ENCODE measurements at places on chromosomes 5 and 9. TPM values are rescaled to one million over a fixed set of nuclear protein-coding genes. Genes with fewer than 3 reads are reported as not detected.

The PDLIM4 gene
- total RNA-seq = 45.4 TPM

DNA sequence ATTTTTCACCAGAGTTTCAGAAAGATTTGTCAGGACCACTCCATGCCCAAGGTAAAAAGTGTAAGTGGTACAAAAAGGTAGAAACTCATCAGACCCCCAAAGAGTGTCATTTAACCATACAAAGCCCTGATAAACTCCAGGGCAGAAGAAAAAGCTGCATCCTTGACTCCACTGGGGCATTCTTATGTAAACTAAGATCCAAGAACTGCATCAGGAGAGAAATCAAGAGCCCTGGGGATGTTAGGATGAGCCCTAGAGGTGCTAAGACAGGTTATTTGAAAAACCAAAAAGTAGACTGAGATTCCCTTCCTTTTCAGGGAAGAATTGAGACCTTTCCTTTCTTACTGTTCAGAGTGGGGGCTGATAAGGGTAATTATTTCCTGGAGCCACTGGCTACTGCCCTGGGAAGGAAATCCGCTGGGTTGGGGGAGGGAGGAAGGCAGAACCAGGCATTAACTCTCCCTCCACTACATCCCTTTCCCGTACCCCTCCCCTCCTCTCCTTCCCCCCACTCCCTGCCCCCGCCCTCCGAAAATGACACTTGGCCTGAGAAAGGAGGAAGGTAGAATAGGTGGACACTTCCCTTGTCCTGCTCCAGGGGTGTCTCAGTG, 54.7 kb downstream of the FXN start:
- DNase-seq = no peak

DNA sequence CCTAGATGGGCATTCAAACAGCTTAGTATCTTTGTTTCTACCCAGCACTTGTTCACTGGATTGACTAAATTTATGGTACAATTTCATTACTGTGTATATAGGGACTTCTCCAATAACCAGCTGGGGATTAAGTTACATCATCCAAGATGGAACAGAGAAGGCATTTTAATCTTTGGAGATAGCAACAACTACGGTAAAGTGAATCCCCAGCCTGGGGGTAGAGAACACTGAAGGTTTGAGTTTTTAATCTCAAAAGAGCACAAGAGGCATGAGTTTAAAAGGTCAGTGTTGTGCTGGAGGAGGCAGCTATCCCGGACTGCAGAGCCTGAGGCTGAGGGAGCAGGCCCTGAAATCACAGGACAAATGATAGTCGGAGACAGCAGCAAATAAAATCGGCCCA, 28.6 kb downstream of the DDX31 start:
- no peak for DNase-seq

DNA sequence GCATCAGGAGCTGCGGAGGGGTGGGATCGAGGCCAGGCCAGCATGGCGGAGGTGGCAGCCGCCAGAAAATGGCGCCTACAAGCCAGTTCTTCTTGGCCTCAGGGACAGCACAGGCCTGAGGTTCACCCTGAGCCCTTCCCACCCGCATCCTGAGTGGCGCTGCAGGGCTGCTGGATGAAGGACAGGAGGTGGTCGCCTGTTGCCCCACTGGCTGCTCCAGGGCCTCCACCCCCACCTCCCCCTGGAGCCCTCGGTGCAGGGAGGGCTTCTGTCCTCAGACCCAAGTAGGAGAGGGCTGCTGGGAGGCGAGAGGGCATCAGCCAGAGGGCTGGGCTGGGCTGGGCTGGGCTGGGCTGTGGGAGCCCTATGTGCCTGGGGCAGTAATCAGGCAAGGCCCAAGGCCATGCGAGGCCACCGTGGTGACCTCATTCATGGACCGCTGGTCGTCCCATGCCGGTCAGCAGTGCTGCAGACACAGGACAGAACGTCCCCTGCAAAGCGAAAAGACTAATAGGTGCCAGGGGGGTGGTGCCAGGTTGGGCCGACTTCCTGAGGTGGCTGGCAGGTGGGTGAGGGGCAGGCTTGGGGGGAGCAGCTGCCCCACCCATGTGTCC, 13.8 kb downstream of the GPSM1 start:
- DNase-seq = no peak

The SPAG8 gene
- 5.1 TPM for total RNA-seq

GRCh38 chr5:106163233-106163632, 1507.5 kb downstream of the EFNA5 start:
- DNase-seq = no peak

The BARX1 gene
- total RNA-seq = not detected

GRCh38 chr5:154112255-154112654, 73.5 kb downstream of the MFAP3 start:
- no peak for DNase-seq

The IFNA21 gene
- not detected for total RNA-seq

DNA sequence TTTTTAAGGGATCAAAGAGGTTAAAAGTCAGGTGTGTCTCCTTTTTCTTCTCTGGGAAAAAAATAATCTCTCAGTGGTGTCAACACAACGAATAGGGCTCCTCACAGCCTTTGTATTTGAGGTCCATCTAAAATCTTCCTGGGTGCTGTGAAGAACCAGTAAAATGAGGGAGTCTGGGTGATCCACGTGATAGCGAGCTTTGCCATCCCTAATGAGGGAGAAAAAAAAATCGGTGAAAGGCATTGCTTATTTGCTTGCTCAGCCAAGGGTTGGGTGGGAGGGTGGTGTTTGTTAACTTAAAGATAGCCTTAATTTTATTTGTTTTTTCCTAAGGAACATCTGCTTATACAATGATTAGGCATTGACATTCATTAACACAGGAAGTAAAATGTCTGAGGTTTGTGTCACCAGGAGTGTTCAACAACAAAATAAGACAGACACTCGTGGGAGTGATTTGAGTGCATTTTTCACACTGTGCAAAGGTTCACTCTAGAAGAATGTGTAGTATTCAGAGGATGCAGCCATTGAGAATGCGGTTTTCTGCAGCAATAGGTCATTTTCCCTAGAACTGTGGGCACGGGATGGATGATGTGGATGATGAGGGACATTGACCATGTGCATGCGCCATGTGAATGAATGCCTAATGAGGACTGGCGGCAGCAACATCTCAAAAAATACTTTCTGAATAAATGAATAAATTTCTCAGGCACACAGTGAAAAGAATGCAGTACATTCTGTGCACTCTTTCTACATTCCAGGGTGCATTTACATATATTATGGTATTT, 369.5 kb downstream of the NTRK2 start:
- DNase-seq = no peak

The COL23A1 gene
- 0.30 TPM for total RNA-seq

GRCh38 chr5:77167695-77168121, 42.8 kb upstream of the PDE8B start:
- DNase-seq = no peak

DNA sequence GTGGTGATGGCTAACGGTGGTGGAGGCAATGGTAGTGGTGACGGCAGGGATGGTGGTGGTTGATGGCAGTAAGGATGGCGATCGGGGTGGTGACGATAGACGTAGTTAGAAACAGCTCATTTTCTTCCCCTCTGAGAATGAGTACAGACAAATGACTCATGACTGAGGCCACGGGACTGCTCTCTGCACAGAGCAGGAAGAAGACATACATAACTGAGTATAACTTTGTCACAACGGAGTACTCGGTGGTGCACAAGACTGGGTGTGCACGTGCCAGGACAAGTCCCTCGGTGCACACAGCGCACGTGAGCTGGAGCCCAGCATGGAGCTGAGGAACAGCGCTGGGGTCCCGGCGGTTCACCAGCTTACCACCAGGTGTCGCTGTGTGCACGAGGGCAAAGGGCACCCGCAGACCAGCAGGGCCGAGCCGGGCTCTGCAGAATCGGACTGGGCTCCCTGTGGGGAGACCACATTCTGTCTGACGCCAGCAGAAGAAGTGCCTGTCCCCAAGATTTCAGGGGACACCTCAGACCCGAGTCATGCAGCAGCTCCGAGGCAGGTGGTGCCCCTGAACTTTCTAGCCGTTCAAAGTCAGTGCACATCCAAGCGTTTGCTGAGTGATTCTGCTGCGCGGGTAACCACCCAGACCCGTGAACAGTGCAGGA, 188.6 kb downstream of the FSTL4 start:
- peak; percentile 59 for DNase-seq

Data from ovary (tissue), 10 donors.